ENCODE measurements at places on chromosomes 3 and 15. TPM values are rescaled to one million over a fixed set of nuclear protein-coding genes. Genes with fewer than 3 reads are reported as not detected.

DNA sequence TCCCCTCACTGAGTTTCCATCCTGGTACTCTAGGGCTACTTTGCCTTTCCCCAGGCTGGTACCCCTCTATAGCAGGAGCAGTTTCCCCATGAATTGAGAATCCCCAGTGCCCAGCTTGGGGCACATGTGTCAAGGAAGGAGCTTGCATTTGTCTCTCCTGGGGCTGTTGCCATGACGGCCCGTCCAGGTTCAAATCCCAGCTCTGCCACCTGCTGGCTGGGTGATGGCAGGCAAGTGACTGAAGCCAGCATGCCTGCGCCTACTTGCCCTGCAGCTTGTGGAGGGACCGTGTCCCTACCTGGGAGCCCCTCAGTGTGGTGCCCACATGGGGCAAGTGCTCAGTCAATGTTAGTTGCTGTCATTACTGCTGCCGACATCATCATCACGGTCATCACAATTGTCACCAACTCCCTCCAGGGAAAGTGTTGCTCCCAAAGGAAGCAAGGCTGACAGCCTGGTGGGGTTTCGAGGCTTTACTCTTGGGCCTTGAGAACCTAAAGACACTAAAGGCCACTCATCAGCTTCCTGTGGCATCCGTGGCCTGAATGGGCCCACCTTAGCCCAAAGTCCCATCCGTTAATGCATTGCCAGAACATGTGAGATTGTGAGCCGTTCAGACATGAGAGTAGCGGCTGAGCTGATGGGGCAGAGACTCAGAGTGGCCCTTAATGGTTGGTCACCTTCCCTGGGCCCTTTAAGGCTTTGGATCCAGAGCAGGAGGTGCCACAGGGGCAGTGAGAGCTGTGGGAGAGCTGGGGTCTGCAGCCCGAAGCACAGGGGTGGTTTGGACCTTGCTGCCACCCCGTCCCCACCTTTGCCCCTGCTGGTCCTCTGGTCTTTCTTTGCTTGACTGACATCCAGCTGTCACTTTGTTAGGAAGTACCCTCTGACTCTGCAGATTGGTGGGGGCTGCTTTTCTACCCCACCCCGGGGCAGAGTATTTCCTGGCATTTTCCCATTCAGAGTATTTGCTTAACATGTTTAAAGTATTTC is 144.4 kb downstream of the DNAJB8 start:
- peak; percentile 39 for DNase-seq

GRCh38 chr3:41592753-41593510 is 369.0 kb downstream of the ULK4 start:
- DNase-seq = no peak

- no peak for DNase-seq
Measured at GRCh38 chr3:67154429-67154828, 156.3 kb downstream of the KBTBD8 start.

- no peak for DNase-seq
Measured at GRCh38 chr3:47079432-47079831, 84.5 kb downstream of the SETD2 start.

GRCh38 chr15:85036716-85037115 is 55.1 kb downstream of the PDE8A start:
- DNase-seq = no peak

DNA sequence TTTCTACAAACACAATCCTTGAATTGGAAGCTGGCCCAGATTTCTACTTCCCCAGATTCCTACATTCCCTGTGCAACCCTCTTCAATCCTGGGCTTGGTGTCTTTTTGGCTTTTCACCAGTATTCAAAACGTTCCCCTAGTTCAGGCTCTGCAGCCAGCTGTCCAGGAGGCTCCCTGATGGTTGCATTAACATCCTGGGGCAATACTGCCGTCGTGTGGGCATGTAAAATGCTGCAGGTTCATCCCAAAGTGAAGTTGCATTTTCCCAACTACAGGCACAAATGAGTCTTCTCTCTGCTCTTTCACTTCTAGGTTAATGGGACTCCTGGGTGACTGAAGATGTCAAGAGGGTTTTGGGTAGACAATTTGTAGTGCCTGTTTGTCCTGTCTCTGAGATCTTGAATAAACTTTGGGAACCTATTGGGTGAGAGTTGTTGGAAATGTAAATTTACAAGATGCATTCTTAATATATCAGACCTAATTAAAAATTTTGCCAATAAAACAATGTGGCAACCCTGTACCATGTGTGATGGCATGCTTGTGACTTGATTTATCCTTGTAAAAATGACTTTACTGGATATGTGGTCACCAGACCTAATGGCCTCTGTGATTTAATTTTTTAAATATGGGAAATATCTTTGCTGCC is 28.6 kb downstream of the SOX14 start:
- DNase-seq = no peak

DNA sequence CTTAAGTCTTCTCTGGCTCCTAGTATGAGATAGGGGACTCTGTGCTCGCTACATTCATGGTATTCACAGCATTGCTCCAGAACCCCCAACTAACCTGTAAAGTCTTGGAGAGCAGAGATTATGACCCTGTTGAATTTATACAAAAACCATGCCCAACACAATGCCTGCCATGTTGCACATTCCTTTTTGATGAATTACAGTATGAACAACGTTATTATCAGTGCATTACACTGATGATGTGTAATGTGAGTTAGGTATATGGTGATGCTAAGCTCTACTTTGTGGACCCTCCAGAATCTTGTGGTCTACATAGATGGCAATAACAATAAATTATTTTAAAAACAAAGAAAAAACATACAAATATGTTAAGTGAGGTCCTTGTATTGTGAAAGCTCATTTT is 64.3 kb downstream of the EOMES start:
- no peak for DNase-seq

GRCh38 chr15:29573197-29573838 is 248.9 kb downstream of the TJP1 start:
- no peak for DNase-seq

GRCh38 chr3:150631515-150632221 is 28.5 kb downstream of the SELENOT start:
- DNase-seq = no peak

- no peak for DNase-seq
Measured at GRCh38 chr15:57720867-57721266, 14.4 kb downstream of the POLR2M start.

DNA sequence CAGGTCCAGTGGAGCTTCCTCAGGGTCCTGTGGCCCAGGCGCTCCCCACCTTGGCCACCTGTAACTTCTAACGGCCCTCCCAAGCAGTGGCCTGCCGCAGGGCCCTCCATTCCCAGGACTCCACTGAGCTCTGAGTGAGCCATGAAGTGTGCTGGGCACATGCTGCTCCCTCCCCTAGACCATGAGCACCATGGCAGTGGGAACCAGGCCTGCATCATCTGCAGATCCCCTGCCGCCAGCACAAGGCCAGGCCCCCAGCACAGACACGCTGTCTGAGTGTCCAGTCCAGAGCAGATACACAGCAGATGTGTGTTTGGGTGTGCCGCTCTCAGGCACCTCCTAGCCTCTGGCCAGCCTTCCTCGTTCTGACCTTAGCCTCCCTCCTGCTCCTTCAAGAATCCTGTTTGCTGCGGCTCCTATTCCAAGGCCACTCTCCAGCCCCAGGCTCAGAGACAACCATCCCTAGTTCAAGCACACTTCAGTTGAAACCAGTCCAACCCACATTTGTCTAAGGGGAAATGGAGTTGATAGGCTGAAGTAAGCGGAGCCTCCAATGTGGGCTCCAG is 7.0 kb upstream of the KLF15 start:
- no peak for DNase-seq

GRCh38 chr3:117238806-117239205 is 529.2 kb downstream of the TUSC7 start:
- no peak for DNase-seq

DNA sequence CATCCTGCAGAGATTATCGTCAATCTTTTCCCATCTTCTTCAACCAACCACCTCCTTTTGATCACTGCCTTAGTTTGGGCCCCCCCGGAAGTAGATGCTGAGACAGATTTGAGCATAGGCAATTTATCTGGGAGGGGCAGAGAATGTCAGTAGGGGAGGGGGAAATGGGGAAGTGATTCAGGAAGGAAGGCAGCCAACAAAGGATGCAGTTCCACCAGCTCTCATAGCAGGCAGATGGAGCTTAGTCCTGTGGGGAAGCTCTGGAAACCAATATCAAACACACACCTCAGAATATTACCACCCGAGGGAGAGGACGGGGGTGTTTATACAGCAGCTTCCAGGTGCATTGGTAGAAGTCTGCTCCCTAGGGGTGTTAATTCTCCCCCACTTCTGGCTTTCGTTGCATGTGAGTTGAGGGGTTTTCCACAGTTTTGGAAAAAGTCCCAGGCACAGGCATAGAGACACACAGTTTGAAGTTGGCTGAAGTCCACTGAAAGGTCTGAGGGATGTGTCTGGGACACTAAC is 91.5 kb upstream of the TNFAIP8L3 start:
- no peak for DNase-seq

DNA sequence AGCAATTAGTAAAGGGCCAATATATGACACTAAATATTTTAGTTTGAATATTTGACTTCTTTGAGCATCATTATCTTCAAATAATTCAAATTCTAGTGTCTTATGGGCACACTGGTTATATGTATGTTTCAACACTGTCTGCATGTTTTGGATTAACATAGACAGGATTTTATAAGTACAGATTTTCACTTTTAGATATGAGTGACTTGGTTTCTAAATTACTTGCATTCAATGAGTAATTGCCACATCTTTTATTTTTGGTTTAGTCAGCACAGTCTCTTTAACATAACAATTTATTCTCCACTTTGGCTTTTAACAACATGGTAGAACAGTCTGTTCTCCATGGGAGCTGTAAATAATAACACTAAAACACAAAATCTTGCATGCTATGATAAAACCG is 674.8 kb downstream of the TBL1XR1 start:
- DNase-seq = no peak

GRCh38 chr3:103796068-103796467 is 1361.3 kb downstream of the ZPLD1 start:
- no peak for DNase-seq

DNA sequence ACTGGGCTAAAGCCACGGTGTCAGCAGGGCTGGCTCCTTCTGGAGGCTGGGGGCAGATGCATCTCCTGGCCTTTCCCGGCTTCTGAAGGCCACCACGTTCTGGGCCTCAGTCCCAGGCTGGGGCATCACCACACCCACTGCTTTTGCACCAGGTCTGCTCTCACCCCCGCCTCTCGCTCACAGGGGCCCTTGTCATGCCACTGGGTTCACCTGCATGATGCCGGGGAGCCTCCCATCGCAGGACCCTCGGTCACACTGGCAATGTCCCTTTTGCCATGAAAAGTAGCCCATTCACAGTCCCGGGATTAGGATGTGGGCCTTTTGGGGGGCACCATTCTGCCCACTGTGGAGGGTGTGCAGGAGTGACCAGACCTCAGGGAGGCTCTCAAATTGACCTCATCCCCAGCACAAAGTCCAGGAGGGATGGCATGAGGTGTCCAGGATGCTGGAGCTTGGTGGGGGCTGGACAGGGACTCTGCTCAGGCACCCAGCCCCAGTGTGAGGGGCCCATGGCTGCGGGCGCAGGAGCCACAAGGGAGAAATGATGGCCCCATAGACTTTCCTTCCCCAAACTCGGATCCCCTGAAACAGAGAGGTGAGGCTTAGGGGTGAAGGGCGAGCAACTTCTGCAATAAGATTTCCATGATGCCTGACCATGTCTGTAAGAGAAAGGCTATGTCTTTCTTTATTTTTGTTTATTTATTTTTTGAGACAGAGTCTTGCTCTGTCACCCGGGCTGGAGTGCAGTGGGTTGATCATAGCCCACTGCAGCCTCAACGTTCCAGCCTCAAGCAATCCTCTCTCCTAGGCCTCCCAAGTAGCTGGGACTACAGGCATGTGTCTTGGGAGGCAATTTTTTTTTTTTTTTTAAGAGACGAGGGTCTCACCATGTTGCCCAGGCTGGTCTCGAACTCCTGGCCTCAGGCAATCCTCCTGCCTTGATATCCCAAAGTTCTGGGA is 189.1 kb downstream of the GOLGA6L6 start:
- peak; percentile 14 for DNase-seq

- DNase-seq = no peak
Measured at GRCh38 chr3:9121366-9122001, 128.0 kb downstream of the SRGAP3 start.

DNA sequence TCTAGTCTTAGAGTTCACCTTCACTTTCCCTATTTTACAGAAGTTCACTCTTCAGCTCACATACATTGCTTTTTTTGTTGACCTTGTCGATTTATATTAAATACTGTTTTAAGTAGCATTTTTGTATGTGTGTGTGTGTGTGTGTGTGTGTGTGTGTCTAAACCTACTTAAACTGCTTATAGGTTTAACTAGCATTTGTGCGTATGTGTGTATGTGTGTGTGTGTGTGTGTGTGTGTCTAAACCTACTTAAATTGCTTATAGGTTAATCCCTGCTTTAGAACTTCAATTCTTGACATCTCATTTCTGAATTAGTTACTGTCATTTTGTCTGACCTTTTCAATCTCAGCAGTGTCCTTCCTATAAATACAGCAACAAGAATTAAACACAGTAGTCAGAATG is 254.8 kb upstream of the EPHA3 start:
- no peak for DNase-seq

The SUCNR1 gene
- not detected for polyA plus RNA-seq

The KCNMB3 gene
- polyA plus RNA-seq = 0.85 TPM

The CD200 gene
- 0.68 TPM for polyA plus RNA-seq

The ZSCAN2 gene
- 3.5 TPM for polyA plus RNA-seq

The CFAP100 gene
- not detected for polyA plus RNA-seq

The ZMYND10 gene
- polyA plus RNA-seq = 0.51 TPM

The FBLN2 gene
- polyA plus RNA-seq = 12.8 TPM

The ALAS1 gene
- polyA plus RNA-seq = 75.2 TPM

The ADAMTSL3 gene
- 0.35 TPM for polyA plus RNA-seq

The SEMA3G gene
- 8.8 TPM for polyA plus RNA-seq

The FNDC3B gene
- 30.8 TPM for polyA plus RNA-seq

The SLC38A3 gene
- polyA plus RNA-seq = 4.5 TPM

The CYP19A1 gene
- 4.7 TPM for polyA plus RNA-seq

All from psoas muscle (tissue), 8 donors.